Prostate gland (tissue), 2 donors: ENCODE measurements at places on chromosomes 16 and 17.
A peak's percentile ranks its signal among the peaks of the same experiment; 100 is the strongest.

- no peak for DNase-seq
Observed at GRCh38 chr16:73775841-73776388, 520.7 kb upstream of the PSMD7 start.

DNA sequence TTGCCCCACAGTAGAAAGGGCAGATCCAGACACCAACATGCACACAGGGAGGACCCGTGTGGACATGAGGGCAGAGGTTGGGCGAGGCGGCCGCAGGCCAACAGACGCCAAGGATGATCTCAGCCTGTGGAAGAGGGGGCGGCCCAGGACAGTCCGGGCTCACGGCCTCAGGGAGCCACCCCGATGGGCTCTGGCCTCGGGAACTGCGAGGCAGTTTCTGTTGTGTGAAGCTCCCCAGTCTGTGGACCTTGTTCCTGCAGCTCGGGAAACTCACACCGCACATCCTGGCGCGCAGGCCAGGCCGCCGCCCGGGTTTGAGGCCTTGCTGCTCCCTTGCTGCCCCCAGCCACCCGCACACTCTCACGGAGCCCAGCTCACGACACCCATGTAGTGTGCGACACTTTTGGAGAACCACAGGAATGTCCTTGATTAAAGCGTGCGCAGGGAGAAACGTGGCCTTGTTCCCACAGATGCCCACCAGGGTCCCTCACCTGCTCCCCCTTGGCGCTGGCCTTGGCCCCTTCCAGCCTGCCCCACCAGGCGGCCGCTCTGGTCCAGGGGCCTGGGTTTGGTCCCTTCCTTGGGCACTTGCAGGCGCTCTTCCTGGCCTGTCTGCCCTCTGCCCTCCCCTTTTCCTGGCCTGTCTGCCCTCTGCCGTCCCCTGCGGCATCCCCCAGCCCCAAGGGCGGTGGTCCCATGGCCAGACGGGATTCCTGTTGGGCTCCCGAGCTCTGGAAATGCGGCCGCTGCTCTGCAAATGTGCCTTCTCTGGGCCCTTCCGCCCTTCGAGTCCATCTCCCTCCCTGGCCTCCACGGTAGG is 9.3 kb upstream of the SLC38A10 start:
- no peak for DNase-seq

GRCh38 chr16:58487566-58488351 is 12.2 kb upstream of the NDRG4 start:
- peak; percentile 77 for DNase-seq

GRCh38 chr16:56281249-56281805 is 90.0 kb downstream of the GNAO1 start:
- no peak for DNase-seq

DNA sequence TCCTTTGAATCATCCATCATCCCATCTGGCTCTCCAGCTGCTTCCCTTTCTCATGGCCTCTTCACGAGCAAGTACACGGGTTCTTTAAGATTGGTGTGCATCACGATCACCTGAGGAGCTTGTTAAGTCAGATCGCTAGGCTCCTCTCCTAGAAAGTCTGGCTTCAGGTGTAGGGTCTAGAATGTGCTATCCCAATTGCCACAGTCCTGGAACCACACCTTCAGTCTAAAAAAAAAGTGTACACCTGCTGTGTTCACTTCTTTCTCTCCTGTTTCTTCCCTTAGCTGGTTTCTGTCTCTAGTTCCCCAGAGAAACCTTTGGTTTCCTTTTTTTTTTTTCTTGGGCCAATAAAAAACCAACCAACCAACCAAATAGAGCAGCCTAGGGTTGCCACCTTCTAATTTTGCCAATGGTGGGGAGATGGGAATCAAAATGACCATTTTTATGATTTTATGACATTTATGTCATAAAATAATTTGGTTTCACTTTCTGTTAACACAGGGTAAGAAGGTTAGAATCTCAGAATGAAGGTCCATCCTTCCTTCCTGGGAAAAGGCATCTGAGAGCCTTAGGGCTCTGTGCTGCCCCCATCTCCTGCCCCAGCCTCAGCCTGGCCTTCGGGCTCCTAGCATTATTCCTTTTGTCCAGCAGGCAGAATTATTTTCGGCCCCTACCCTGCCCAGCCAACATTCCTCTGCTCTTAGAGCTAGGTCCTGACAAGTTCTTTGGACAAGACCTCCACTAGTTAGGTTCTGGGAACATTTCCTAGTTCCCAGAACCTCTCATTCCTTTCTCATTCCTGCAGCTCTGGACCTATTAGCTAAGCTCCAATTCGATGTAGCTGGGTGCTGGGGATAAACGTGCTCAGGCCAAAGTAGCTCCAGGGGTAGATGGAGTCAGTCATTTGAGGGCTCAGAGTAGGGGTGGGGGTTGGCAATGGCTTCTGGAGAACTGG is 1.9 kb upstream of the GGT6 start:
- DNase-seq = no peak

- no peak for DNase-seq
Observed at GRCh38 chr16:89325861-89326471, 108.5 kb downstream of the ZNF778 start.

DNA sequence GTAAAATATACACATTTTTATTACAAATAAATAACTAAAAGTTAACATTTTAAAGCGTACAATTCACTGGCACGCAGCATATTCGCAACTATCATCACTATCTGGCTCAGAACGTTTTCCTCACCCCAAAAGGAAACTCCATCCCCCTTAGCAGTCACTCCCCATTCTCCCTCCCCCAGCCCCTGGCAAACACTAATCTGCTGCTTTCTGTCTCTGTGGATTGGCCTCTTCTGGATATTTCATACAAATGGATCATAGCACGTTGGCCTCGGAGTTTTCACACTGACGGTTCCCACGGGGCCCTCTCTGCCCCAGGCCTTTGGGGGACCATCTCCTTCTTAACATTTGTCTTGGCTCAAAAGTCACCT is 64.6 kb downstream of the RTN4RL1 start:
- no peak for DNase-seq

DNA sequence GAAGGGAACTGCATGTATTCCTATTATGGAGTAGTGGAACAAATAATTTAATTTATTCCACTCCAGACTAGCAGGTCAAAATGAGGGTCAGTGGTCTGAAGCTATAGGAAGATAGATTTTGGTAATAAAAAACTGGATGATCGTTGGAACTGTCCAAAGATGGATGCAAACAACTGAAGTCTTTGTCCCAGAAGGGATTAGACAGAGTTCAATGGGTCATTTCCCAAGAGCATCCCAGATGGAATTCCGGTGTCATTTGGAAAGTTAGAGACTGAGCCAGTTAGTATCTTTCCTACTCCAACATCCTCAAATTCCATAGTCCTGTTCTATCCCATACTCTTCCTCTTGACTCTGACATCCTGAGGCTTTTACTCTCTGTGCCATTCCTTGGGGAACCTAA is 22.8 kb upstream of the TOX3 start:
- no peak for DNase-seq

DNA sequence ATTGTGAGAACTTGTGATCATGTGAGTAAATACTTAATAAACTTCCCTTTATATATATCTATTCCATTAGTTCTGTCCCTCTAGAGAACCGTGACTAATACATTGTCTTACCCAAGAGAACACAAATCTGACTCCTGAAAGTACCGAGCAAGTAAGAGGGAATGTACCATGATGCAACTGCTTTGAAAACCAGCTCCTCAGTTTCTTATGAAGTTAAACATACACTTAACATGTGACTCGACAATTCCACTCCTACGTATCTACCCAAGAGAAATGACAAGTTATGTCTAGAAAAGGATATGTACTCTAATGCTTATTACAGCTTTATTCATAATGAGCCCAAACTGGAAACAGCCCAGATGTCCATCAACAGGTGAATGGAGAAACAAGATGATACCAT is 8.8 kb upstream of the GJD3 start:
- no peak for DNase-seq

GRCh38 chr17:75697651-75698291 is 23.5 kb upstream of the ITGB4 start:
- DNase-seq = peak; percentile 75

DNA sequence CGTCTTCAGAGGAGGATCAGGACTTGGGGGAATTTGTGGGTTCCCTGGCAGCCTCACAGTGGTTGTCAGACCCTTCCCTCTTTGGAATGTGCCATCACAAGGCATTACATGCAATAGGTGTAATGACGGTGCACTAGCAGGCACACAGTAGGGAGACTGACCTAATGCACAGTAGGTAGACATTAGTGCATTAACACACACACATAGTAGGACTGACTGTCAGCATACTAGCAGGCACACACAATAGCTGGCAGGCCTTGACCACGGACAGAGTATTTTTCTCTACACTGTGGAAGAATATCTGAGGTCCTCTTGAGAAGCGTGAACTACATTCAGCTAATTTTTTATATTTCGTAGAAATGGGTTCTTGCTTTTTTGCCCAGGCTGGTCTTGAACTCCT is 10.9 kb upstream of the UBALD2 start:
- no peak for DNase-seq
